ENCODE measurements at places on chromosomes 3 and 15.

- no peak for DNase-seq
Measured at GRCh38 chr3:120418866-120419490, 31.8 kb downstream of the FSTL1 start.

- DNase-seq = no peak
Measured at GRCh38 chr15:65330934-65331645, 26.6 kb downstream of the RNU5B-1 start.

- DNase-seq = no peak
Measured at GRCh38 chr15:100847194-100847593, 32.4 kb upstream of the ALDH1A3 start.

GRCh38 chr3:171480526-171480925 is 20.3 kb upstream of the TNIK start:
- no peak for DNase-seq
